ENCODE measurements at places on chromosomes 1 and 21.

DNA sequence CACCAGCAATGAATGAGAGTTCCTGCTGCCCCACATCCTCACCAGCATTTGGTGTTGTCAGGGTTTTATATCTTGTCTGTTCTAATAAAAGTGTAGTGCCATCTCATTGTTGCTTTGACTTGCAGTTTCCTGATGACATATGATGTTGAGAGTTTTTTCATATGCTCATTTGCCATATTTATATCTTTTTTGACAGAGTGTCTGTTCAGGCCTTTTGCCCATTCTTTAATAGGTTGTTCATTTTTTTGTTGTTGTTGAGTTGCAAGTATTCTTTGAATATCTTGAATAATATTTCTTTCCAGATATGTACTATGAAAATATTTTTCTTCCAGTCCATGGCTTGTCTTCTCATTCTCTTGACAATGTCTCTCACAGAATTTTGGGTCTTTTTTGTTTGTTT lies 111.7 kb upstream of the KCNJ15 start:
- DNase-seq, result no peak

DNA sequence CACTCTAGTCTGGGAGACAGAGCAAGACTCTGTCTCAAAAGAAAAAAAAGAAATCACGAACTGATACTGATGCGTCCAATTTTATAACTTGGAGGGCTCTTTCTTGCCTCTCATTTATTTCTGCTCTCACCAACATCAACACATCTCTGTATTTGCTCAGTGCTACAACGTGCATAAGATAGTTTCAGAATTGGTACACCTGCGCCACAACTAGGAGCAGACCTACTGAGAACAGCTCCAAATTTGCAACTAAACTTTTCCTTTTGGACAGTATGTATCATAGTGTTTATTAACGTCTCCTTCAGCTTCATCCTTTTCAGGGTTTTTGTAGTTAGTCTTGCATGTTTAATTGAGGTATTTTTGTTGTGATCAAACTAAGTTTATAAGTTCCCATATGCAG lies 27.7 kb downstream of the TRAPPC10 start:
- DNase-seq, result no peak

- no peak for DNase-seq
Measured at GRCh38 chr1:161718559-161719324, 2.6 kb upstream of the FCRLB start.

DNA sequence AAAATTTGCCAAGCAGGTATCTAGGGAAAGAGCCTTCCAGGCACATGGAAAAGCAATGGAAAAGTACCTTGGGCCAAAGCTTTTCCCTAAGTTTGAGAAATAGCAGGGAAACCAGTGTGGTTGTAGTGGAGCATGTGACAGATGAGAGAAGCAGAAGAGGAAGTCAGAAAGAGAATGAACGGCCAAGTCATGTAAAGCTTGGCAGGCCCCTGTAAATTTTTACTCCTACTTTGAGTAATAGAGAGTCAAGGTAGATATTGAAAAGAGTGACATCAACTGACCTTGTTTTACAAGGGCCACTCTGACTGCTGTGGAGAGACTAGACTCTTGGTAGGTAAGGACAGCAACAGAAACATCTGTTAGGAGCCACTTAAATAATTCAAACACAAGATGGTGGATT lies 180.9 kb upstream of the PRMT6 start:
- no peak for DNase-seq

DNA sequence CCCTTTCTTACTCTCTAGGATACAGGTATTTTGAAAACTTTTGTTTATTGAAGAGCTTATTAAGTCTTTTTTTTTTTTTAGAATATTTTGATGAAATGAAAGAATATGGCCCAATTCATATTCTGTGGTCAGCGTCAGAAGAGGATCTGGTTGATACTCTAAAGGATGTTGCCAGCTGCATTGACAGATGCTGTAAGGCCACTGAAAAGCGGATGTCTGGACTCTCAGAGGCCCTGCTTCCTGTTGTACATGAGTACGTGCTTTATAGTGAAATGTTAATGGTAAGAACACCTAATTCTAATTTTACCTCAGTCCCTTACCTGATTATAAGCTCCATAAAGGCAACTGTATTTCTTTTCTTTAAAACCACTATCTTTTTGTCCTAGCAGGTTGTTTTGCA lies 37.1 kb downstream of the SNX7 start:
- no peak for DNase-seq

DNA sequence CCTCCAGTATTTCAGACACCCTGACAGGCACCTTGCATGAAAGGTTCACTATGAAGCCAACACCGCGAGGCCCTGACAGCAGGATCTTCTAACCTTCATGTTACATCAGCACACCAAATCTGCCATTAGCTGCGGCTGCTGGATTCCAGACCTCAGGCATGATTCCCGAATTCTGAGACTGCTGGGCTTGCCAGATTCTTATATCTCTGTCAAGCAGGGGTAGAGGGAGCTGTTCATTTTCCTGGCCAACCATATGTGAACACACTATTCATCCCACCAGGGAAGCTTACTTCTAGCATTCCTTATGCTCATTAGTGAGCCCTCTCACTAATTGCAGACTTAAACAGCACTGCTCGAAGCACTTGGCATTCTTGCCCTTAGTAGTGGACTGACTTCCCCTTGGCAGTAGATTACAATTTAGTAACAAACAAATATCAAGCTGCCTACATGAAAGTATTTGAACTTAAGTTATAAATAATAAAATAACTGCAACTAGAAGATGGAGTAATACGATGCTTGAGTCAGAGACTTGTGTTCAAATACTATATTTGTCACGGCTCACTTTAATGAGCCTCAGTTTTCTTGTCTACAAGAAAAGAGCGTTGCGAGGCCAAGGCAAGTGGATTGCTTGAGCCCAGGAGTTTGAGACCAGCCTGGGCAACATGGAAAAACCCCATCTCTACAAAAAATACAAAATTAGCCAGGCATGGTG lies 43.3 kb downstream of the NID1 start:
- no peak for DNase-seq

DNA sequence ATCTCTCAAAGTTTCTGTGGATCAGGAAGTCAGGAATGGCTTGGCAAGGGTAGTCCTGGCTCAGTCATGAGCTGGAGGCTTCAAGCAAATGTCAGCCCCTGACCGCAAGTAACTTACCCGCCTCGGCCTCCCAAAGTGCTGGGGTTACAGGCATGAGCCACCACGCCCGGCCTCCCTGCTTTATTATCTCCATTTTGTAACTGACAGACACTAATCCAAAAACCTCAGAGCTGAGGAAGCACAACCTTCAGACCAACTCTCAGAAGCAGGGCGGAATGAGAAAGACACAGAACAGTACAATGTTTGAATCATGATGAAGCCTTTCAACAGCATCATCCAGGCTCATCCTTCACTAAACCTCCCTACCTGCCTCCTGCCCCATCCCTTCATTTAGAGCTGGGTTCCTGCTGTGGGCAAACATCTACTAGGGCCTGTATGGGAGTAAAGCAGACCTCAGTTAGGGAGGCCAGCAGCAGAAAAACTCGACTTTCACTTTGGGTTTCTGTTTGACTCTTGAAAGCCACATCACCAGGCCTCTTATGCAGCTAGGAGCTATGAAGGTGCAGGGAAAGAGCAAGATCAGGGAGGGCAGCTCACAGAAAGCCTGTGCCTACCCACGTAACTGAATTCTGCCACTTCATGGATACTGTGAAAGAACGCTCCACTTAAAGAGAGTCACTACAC lies 84.4 kb upstream of the RAB4A start:
- DNase-seq, result no peak

DNA sequence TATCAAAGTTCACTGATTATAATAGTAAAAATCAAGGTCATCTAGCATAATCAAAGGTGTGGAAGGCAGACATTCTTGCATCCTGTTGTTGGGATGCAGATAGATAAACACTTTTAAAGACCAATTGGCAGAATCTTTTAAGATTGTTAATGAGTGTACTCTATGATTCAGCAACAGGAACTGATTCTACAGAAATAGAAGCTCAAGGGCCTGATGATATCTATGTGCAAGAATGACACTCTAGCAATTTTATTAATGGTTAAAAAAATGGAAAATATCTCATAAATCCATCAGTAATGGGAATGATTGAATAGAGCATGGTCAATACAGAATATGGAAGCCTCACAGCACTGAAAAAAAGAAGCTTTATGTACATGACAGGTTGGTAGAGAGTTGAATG lies 2.2 kb upstream of the ATP1A4 start:
- no peak for DNase-seq

DNA sequence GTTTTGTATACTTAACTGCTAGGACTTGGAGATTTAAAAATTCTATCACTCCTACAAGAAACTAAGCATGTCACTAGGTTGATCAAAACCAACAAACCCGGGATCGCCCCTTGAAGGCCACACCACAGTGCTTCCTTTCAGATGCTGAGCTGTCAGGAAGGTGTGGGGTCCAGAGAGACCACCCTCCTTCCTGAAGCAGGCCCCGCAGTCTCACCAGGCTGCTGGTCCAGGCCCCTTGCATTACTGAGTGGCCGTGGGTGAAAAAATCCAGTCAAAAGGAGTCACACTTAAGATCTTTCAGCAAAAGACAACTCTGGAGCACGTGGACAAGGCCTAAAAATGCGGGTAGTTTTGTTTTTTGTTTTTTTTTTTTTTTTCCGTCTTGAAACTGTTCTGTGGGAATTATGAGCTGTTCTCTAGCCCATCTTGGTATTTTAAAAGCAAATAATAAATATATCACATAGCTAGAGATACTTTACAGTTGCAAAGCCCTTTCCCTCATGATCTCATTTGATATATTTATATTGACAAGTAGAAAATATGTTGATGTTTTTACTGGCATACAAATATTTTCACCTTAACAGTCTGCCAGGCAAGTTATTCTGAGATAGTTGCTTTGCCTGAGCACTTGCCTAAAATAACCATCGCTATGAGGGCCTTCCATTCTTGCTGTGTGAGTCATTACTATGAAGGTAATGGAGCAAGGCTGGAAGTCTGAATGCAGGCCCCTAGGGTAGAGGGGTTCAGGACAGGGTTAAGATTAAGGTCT lies 73.1 kb upstream of the EDEM3 start:
- DNase-seq, result no peak

- DNase-seq, result no peak
Measured at GRCh38 chr1:32895325-32896215, 5.6 kb downstream of the TMEM54 start.

GRCh38 chr1:77333501-77333900 lies 51.7 kb downstream of the AK5 start:
- no peak for DNase-seq
